ENCODE measurements at places on chromosomes 16 and 17. TPM values are rescaled to one million over a fixed set of nuclear protein-coding genes. Genes with fewer than 3 reads are reported as not detected.

The ATP6V0C gene
- 15.1 TPM for total RNA-seq

The CCL16 gene
- not detected for total RNA-seq

The KRTAP4-5 gene
- not detected for total RNA-seq

The BRCA1 gene
- total RNA-seq, result 4.2 TPM

The KCNG4 gene
- total RNA-seq, result not detected

The HSPB9 gene
- 0.14 TPM for total RNA-seq
